GM23248 (cell line): ENCODE measurements at places on chromosomes 5 and 9. TPM values are rescaled to one million over a fixed set of nuclear protein-coding genes. Genes with fewer than 3 reads are reported as not detected.

Gene PHAX
- total RNA-seq, result 85.7 and 86.5 TPM in 2 replicates

Gene FCN2
- not detected in 2 replicates for total RNA-seq

Gene TMEM171
- 5.8 and 6.7 TPM in 2 replicates for total RNA-seq

Gene GALNT12
- total RNA-seq, result 7.8 and 10.1 TPM in 2 replicates

- H3K36me3 ChIP-seq, result no peaks in the 10 kb centered on the region
- no peak overlapping the region for H3K27ac ChIP-seq
- H3K27me3 ChIP-seq, result peaks cover 12% of the 10 kb centered on the region
- no peak for DNase-seq
- H3K4me1 ChIP-seq, result no peaks in the 10 kb centered on the region
These were observed 4.4 kb upstream of the QSOX2 start for GRCh38 chr9:136249877-136250559.

- peak; percentile 65 for DNase-seq
- H3K36me3 ChIP-seq, result no peaks in the 10 kb centered on the region
- no peak overlapping the region for H3K27ac ChIP-seq
- H3K27me3 ChIP-seq, result no peaks in the 10 kb centered on the region
These were observed 77.0 kb downstream of the CYFIP2 start for GRCh38 chr5:157342822-157343402.
